Activated CD4-positive, alpha-beta memory T cell treated with anti-CD3 and anti-CD28 coated beads for 36 hours (primary cell): ENCODE measurements at places on chromosomes 13 and 19. TPM values are rescaled to one million over a fixed set of nuclear protein-coding genes. Genes with fewer than 3 reads are reported as not detected.

DNA sequence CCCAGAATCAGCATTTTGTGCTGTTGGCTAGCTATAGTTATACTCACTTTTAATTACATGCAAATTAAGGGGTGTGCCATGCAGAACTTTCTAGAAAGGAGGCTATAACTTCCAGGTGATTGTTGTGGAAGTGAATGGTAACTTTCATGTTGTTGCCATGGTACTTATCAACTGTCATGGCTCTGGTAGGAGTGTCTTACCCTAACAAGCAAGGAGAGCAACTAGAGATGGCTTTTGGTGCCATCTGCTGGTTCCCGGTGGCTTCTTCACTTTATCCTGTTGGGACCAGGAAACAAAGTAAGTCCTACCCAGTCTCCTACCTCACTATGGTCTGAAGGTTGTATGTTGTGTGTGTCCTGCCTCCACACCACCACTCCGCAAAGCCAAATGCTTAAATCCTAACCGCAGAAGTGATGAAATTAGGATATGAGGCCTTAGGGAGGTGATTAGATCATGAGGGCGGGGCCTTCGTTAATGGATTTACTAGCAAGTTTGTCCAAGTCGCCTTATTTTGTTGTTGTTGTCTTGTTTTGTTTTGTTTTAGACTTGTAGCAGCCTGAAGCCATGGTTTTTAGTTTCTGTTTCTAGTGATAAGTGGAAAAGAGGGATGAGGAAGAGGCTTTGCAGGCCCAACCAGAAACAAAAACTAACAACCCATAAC, 22.6 kb downstream of the FBXL12 start:
- DNase-seq: peak; percentile 92

DNA sequence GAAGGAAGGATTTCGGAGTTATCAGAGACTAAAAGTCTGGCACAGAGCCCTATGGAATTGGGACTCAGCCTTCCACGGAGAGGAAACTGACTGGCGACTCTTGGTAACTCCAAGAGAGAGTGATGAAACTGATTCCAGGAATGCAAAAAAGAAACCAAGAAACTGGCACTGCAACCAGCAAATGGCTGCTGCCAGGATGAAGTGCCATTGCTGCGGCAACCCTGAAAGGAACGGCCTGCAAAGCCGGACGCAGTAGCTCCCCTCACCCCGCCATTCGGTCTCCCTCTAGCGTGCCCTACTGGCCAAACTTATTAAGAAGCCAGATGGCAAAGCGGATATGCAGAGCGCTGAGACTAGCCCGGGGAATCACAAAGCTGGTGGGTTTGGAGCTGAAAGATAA, 236.0 kb downstream of the PCDH9 start:
- DNase-seq: peak; percentile 8

GRCh38 chr19:21434967-21435544, 38.1 kb downstream of the ZNF493 start:
- DNase-seq: no peak

DNA sequence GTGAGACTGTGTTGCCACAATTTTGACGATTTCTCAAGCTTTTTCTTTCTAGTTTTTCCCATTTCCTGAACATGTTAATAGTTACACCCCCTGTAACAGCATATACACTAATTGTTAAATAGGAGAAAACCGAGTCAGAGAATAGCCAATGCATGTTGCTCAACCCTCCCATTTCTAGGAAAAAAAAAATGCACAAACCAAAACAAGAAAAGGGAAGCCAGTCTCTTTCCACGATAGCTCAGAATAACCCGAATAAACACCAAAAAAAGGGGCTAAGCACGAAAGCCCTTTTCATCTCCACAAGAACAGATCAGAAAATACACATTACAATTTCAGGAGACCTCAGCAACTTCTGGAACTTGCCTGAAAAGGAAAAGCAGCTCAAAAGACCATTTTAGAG, 16.3 kb downstream of the LATS2 start:
- DNase-seq: no peak

DNA sequence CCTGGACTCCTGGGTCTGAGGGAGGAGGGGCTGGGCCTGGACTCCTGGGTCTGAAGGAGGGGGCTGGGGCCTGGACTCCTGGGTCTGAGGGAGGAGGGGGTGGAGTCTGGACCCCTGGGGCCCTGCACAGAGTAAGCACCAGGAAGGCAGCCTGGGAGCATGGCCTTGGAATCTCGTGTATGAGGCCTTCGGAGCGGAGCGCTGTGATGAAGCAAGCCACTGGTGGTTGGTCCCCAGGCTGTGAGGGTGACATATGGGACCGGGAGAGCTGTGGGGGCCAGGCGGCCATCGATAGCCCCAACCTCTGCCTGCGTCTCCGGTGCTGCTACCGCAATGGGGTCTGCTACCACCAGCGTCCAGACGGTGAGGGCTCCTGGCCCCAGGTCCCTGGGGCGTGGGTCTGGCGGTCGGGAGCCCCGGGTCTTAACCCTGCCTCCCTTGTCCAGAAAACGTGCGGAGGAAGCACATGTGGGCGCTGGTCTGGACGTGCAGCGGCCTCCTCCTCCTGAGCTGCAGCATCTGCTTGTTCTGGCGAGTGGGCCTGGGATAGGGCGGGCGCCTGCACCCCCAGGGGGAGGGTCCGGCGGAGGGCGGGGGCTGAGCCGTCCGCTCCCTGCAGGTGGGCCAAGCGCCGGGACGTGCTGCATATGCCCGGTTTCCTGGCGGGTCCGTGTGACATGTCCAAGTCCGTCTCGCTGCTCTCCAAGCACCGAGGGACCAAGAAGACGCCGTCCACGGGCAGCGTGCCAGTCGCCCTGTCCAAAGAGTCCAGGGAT, 918 bp downstream of the TMEM190 start:
- DNase-seq: no peak

DNA sequence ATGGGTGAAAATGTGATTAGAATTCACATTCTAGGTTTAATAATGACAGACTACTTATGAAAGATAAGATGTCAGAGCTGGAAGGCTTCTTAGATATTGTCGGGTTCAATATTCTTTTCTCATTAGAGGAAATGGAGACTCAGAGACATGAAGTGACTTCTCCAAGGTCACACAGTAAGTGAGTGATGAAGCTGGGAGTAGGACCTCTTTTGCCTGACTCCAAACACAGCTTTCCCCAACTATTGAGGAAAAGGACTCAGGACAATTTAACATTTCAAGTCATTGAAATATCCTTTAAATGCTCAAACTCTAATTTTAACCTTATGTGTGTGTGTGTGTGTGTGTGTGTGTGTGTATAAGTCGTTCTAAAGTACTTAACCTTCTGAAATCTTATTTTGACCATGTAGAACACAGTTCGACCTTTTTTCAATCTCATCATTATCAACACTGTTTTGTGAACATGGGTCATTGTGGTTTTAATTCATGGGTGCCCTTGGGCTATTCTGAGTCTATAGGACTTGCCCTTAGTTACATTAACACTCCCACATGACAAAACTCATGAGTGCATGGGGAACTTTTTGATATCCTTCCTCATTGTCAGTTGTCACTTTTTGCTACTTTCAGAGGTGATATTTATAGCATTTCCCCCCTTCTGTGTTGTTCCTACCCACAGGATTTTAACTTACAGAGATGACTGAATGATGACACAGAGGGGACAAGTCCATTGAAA, 53.0 kb downstream of the LRCH1 start:
- no peak for DNase-seq

- DNase-seq: no peak
Measured at GRCh38 chr13:61162636-61163035, 253.0 kb downstream of the PCDH20 start.

DNA sequence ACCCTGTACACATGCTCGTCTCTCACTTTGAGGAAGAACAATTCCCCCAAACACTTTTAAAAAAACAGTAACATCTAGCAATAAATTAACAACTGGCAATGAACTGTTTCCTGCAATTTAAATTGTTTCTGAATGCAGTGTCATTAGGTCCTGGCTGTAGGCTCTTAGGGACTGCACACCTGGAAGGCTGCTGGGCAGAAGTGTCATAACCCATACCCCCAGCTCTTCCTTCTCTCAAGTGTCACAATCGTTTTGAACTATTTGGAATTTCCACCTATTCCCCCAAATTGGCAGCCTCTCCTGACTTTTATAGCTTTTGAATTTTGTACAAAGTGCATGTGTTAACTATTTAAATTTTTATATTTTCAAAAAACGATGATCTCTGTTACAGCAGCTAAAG, 38.2 kb upstream of the KPNA3 start:
- DNase-seq: no peak

- no peak for DNase-seq
Measured at GRCh38 chr13:34816245-34816884, 125.7 kb upstream of the NBEA start.

GRCh38 chr13:39016787-39017186, 21.1 kb downstream of the PROSER1 start:
- peak; percentile 22 for DNase-seq

DNA sequence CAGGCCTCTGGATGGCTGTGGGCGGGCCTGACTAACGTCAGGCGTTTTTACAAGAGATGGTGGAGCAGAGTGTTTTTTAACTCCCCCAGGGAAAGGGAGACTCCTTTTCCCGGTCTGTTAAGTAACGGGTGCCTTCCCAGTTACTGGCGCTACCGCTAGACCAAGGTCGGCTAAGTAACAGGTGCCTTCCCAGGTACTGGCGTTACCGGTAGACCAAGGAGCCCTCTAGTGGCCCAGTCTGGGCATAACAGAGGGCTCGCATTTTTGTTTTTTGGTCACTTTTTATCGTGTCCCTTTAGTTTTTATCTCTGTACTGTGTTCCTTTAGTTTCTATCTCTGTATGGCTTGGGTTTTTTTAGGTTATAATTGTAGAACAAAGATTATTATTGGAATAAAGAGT, 10.0 kb downstream of the ZNF383 start:
- peak; percentile 52 for DNase-seq

DNA sequence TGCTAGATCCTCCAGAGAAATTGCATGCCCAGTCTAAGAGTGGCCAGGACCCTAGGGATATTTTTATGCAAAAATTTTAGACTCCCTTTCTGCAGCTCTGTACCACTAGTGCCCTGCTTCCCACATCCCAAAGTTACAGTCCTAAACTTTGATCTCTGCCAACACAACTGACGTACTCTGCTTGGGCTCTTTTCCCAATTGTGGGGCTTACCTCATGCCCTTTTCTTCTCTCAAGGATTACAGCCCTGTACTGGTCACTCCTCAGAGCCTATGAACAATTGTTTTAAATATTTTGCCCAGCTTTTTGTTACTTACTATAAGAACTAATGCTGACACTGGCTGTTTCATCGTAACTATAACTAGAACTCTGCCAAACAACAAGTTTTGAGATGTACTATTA, 57.8 kb upstream of the FBXL3 start:
- DNase-seq: no peak

DNA sequence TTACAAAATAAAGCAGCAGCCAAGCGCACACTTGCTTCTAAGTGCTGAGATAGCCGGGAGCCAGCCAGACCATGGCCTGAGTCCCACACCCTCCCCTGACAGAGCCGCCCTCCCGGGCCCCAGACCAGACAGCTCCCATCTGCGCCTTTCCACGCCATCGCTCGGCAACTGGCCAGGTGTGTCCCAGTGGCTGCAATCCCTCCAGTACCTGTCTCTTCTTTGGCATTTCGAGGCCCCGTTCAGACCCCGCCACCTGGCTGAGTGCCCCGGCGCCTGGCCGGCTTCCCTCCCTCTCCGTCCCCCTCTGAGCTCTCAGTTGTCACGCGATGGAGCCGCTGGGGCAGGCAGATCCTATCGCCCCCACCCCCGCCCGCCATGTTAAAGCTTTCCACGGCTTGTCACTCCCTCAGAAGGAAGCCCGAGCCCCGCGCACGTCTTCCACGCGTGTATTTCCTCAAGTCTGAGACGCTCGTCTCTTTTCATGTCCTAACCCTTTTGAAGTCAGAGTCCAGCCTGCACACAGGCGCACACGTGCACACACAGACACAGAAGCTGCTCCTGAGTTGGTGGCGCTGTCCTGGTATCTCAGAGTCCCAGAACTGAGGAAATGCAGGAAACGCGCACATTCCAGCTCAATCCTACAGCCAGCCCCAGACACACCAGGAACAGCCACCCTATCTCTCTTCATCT, 7.9 kb downstream of the MLLT1 start:
- no peak for DNase-seq

GRCh38 chr13:20241593-20241992, 9.5 kb upstream of the GJB6 start:
- no peak for DNase-seq

DNA sequence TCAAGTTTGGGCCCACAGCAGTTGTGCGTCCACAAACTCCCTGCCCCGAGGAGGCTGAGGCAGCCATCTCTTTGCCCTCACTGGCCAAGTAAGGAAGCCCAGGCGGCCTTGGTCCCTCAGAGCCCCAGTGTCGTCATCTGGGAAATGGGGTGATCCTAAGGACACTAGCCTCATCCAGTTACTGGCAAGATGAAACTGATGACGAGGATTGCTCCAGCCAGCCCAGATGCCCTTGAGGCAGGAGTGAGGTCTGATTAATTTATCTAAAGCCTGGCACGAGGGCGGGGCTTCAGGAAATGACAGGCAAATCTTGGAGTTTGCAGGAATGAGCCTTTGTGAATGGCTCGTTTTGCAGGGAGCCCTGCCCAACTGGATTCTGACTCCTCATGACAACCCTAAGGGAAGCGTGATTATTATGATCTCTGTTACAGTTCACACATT, 5.6 kb downstream of the LIPE start:
- DNase-seq: no peak

DNA sequence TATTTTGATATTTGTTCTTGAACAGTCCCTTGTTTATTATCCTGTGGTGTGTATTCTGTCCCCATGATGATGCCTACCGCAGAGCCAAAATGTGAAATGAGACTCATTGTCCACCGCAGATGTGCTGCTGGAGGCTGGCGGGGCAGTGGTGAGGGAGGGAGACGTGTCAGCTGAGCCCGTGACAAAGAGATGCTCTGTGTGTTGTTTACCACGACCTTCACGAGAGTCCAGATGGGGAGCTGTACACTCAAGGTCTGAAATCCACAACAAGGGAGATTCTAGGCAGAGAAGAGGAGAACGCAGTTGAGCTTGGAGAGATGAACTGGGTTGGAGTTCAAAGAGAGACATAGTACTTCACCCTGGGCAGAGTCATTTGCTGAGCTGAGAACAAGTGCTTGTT, 20.8 kb upstream of the AMER2 start:
- no peak for DNase-seq

DNA sequence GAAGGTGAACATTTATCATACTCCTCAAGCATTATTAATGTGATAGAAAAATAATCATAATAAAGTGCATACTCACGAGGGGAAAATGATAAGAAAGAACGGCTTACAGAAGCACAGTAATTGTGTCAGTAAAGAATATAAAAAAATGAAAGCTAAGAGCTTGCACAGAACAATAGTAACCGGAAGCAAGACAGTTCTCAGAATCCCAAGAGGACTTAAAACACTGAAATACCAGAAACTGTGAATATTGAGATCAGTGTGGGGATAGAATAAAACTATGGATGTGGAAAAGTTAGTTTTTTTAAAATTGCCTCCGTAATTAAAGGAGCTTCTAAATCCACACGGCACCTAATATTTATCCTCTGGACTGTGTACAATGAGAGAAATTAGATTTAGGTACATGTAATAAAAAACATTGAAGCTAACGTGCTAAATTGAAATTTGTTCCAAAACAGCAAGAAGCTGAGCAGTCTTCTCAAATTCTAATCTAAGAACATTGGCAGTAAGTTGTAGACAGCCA, 482.7 kb downstream of the SLITRK6 start:
- DNase-seq: no peak

IGFL2 gene
- total RNA-seq: not detected

ETV2 gene
- total RNA-seq: 0.83 TPM

FARP1 gene
- 0.56 TPM for total RNA-seq

AMER2 gene
- total RNA-seq: not detected

ZNF541 gene
- 0.31 TPM for total RNA-seq
